ENCODE measurements at places on chromosomes 5 and 9.

GRCh38 chr5:17619354-17619753 lies 9.2 kb downstream of the TAF11L12 start:
- DNase-seq: no peak

DNA sequence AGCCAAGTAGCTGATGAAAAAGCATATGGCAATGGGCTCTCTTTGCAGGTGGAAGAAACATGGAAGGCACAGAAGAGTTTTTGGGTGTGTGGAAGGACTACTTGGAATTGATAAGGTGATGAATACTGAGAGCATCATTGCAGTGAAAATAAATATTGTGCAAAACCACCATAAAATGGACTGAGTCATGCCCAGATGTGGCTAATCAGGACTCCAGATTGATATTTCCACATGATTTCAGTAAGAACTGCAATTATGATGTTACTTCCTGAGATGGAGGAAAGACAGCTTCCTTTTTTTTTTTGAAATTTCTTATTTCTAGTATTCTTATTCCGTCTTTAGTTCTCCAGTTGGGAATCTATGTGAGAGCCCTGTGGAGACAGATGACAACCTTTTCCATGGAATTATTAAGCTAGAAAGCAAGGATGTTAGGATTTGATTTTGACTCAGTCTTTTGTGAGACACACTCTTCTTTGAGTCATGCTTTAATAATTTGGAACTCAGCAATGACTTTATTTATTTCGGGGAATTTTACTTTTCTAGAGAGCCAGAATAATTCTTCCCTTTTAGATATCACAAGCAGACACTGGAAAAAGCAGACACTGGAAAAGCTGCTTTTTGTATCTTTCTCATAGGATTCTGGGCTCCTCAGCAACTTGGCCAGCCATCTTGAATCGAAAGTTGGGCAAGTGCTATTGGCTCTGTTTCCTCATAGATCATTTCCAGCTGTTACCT lies 94.2 kb upstream of the VCAN start:
- DNase-seq: no peak

GRCh38 chr5:147404706-147405105 lies 105.2 kb downstream of the DPYSL3 start:
- DNase-seq: no peak

DNA sequence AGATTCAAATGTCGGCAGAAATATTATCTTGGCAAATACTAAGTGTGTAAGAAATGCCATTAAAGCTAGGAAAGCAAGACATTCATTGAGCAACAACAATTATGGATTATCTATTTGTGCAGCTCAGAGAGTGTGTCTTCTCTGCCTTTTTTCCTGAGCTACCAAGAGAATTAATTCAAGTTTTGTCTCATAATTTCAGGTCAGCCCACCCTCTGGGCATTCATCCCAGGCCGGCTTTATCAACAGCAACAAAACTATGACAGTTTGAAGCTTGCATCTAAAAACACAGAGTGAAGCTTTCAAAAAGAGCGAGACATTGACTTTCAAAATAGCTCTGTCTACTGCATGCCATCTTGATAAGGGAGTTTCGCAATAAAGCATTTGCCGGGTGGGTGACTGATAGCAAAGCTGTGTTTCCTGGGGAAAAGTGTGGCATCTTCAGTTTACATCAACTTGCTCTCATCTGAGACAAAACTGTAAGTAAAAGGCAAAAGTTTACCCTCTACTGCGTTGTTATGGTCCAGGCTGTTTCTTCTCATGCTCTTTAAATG lies 182.4 kb downstream of the IRX1 start:
- DNase-seq: peak; percentile 33

DNA sequence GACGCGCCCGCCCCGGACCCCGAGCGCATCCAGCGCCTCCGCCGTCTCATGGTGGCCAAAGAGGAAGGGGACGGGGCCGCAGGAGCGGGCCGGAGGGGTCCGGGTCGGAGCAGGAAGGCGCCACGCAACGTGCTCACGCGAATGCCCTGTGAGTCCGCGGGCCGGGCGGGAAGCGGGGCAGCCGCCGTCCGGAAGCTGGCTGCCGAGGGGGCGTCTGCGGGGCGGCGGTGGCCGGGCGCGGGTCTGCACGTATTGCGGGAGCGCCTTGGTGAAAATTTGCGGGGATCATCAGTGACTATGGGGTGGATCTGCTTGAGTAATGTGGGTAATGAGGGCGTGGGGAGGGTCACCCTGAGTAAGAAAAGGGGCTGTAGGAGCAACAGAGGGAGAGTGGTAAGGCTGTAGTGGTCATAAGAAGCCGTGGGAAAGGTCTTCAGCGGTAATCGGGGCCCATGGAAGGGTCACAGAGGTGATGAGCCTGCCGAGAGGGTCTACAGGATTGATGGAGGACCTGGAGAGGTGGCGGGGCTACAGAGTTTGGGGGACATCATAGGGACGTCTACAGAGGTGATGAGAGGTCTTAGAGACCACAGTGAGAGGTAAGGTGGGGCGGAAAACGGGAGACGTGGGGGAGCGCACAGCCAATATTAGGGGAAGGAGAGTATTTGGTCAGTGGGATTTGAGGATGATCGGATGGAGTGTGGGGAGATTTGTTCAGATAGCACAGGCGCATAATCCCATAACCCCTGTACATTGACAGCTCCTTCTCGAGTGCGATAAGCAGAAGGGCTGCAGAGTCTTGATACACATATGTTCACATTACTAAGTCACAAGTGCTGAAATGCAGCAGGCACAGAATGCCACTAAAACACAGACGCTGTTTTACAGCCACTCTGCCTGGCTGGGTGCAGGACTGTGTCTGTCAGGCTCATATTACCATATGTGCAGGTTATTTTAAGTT lies 819 bp downstream of the LSM11 start:
- DNase-seq: no peak

- no peak for DNase-seq
Measured at GRCh38 chr9:133458643-133459312, 1.0 kb upstream of the CACFD1 start.

GRCh38 chr9:36924071-36924470 lies 110.0 kb downstream of the PAX5 start:
- peak; percentile 28 for DNase-seq

GRCh38 chr9:78319197-78320029 lies 22.5 kb downstream of the PSAT1 start:
- no peak for DNase-seq

- no peak for DNase-seq
Measured at GRCh38 chr5:20254748-20255147, 266.7 kb upstream of the CDH18 start.

DNA sequence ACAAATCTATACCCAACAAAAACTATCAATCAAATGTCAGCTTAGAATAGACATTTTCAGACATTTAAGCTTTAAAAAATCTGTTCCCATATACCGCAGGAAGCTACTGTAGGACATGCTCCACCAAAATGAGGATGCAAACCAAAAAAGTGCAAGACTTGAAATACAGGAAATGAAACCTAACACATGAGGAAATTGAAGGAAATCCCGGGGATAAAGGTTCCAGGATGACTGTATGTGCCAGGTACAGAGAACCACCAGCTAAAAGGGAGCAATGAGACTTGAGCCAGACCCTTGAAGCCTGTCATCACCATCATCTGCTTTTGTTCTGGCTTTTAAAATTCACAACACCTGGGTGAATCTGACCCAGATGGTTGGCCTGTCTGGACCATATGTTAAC lies 21.4 kb downstream of the DIAPH1 start:
- DNase-seq: no peak

- DNase-seq: no peak
Measured at GRCh38 chr5:176530983-176531901, 6.0 kb downstream of the RNF44 start.

Data from hematopoietic multipotent progenitor cell (in vitro differentiated cells).